ENCODE measurements at places on chromosomes 13 and 19. TPM values are rescaled to one million over a fixed set of nuclear protein-coding genes. Genes with fewer than 3 reads are reported as not detected.

The PPP1R12C gene
- 157 TPM for total RNA-seq

The COQ8B gene
- total RNA-seq = 41.7 TPM

The SHISA7 gene
- not detected for total RNA-seq

- no peak for DNase-seq
- no peaks in the 10 kb centered on the region for H3K36me3 ChIP-seq
- no peak overlapping the region for H3K27ac ChIP-seq
- no peaks in the 10 kb centered on the region for H3K4me1 ChIP-seq
- no peak overlapping the region for H3K4me3 ChIP-seq
- peaks cover 8% of the 10 kb centered on the region for H3K27me3 ChIP-seq
Observed at GRCh38 chr13:74771964-74772363, 637.8 kb upstream of the KLF12 start.

DNA sequence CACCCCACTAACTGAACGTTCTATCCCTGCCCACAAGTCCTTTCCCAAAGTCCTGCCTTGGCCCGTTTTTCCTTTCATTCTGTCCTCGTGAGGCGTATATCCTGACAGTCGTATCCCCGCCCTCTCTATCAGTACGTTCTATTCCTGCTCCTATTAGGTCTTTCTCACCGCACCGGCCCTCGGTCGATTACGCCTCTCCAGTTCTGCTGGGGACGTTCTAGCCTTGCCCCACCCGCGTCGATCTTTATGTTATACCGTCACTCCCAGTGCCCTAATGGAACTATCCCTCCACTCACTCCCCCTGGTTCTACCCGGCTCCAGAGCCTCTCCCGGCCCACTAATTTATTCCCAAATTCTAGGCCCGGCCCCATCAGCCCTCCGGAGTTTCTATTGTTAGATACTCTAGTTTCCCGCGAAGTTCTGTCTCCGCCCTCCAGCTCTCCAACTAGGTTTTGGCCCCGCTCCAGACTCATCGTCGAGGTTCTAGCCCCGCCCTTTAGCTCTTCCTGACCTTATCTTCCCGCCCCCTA lies 2.0 kb downstream of the PLAUR start:
- H3K4me3 ChIP-seq = peak overlapping the region; percentile 97
- H3K4me1 ChIP-seq = peaks cover 56% of the 10 kb centered on the region
- H3K36me3 ChIP-seq = peaks cover 11% of the 10 kb centered on the region

DNA sequence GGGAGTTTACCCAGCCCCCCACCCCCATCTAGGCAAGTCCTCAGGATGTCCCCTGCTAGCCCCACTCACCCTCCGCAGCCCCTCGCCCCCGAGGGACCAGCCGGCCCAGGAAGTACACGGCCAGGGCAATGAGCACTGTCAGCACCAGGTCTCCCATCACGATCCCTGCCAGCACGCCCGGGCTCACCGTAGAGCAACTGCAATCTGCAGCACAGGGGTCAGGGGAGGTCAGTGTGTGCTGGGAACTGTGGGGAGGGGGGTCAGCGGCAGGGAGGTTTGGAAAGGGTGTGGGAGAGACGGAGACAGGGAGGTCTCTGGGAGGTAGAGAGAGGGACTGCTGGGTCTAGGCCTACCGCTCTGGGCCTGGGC lies 734 bp downstream of the TYROBP start:
- no peaks in the 10 kb centered on the region for H3K36me3 ChIP-seq
- no peaks in the 10 kb centered on the region for H3K27me3 ChIP-seq
- H3K4me3 ChIP-seq = peak overlapping the region; percentile 94
- peak overlapping the region; percentile 96 for H3K27ac ChIP-seq
- DNase-seq = no peak

DNA sequence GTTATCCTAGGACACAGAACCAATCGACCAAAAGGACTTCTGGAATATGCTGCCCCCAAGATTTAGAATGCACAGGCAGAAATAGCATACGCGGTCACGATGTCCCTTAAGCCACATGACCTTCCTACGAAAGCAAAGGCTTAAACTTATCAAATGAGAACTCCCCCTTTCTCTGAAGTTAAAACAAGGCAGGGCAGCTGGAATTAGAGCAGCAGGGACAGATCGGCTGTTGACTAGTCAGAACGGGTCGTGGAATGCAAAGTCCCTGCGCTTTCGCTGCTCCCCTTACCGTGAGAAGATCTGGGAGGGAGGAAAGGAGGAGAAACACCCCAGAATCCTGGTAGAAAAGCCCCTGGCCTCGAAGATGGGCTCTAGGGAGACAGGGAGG lies 799 bp upstream of the USPL1 start:
- no peak overlapping the region for H3K27ac ChIP-seq
- H3K4me1 ChIP-seq = peaks cover 8% of the 10 kb centered on the region
- H3K4me3 ChIP-seq = no peak overlapping the region
- DNase-seq = peak; percentile 69
- no peaks in the 10 kb centered on the region for H3K27me3 ChIP-seq

- no peak for DNase-seq
- no peak overlapping the region for H3K27ac ChIP-seq
- no peaks in the 10 kb centered on the region for H3K27me3 ChIP-seq
- H3K36me3 ChIP-seq = no peaks in the 10 kb centered on the region
Observed at GRCh38 chr13:94305033-94305432, 174.4 kb downstream of the DCT start.

GRCh38 chr13:48629277-48629676 lies 24.5 kb upstream of the CYSLTR2 start:
- H3K4me1 ChIP-seq = peaks cover 4% of the 10 kb centered on the region
- H3K36me3 ChIP-seq = no peaks in the 10 kb centered on the region
- H3K27me3 ChIP-seq = peaks cover 7% of the 10 kb centered on the region
- no peak for DNase-seq
- no peak overlapping the region for H3K27ac ChIP-seq
- H3K4me3 ChIP-seq = no peak overlapping the region

DNA sequence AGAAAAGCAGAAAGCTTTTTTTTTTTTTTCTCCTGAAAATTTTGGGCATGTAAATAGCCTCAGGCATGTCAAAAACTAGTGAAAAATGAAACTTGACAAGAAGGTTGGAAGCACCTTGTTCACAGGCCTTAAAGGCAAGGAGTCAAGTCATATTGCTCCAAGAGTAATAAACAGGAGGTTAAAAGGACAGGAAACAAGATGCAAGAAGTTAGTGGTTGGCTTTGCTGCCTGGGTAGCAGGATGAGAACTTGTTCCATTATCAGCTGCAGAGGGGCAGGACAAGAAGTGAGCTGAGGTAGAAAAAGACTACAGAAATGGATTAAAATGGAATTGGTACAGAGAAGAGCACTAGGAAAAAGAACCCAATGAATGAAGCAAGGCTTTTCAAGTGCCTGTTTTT lies 242.6 kb downstream of the DCT start:
- no peak overlapping the region for H3K27ac ChIP-seq
- no peak for DNase-seq

- H3K27ac ChIP-seq = no peak overlapping the region
- H3K4me3 ChIP-seq = no peak overlapping the region
- H3K4me1 ChIP-seq = peaks cover 5% of the 10 kb centered on the region
- no peak for DNase-seq
- peaks cover 11% of the 10 kb centered on the region for H3K36me3 ChIP-seq
Observed at GRCh38 chr19:4423416-4424126, 21.1 kb downstream of the CHAF1A start.

GRCh38 chr19:5621945-5622464 lies 571 bp downstream of the SAFB2 start:
- peaks cover 58% of the 10 kb centered on the region for H3K4me1 ChIP-seq
- peak overlapping the region; percentile 99 for H3K4me3 ChIP-seq
- H3K27me3 ChIP-seq = no peaks in the 10 kb centered on the region
- peaks cover 38% of the 10 kb centered on the region for H3K36me3 ChIP-seq
- DNase-seq = no peak
- peak overlapping the region; percentile 100 for H3K27ac ChIP-seq

GRCh38 chr13:40672765-40673397 lies 6.4 kb upstream of the FOXO1 start:
- H3K27me3 ChIP-seq = peaks cover 4% of the 10 kb centered on the region
- H3K27ac ChIP-seq = no peak overlapping the region
- no peaks in the 10 kb centered on the region for H3K36me3 ChIP-seq

Data from natural killer cell treated with Interleukin-12 subunit alpha and Interleukin-12 subunit beta and Interleukin-15 and Interleukin-18, amount 100 ng/mL, for 72 hours (primary cell).